Activated T-helper 1 cell treated with anti-CD3 and anti-CD28 coated beads, Interleukin-2, amount 50 U/mL, for 16 hours (primary cell): ENCODE measurements at places on chromosomes 11 and 22.

- DNase-seq, result no peak
Observed at GRCh38 chr11:14331476-14332136, 27.4 kb downstream of the RRAS2 start.

DNA sequence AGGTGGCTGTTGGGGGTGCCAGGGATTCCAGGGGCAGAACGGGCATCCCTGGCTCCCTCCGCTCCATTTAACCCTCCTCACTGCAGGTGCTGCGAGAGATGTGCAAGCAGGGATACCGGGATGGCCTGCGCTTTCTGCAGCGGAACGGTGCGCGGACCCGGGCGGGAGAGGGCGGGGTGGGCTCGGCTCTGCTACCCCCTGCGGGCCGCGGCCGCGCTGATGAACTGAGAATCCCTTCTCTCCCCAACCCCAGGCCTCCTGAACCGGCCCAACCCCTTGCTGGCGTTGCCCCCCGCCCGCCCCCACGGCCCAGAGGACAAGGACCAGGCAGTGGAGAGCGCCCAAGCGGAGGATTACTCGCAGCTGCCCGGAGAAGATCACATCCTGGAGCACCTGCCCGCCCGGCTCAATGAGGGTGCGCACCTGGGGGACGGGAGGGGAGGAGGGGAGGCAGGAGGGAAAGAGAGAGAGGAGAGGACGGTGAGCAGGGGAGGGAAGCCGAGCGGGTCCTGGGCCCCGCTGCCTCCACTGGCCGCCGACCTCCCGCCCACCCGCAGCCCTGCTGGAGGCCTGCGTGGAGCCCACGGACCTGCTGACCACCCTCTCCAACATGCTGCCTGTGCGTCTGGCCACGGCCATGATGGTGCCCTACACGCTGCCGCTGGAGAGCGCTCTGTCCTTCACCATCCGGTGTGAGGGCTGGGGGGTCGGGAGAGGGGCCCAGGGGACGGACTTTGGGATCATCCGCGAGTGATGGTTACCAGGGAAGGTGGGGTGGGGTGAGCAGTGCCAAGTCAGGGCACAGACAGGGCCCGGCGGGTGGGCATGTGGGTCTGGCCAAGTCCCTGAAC is 4.1 kb upstream of the CRACR2B start:
- DNase-seq, result no peak

- no peak for DNase-seq
Observed at GRCh38 chr11:6307876-6308275, 12.4 kb downstream of the CAVIN3 start.

GRCh38 chr11:133619973-133620372 is 87.7 kb upstream of the OPCML start:
- no peak for DNase-seq
